Brain pericyte (primary cell): ENCODE measurements at places on chromosomes 2 and 18.

DNA sequence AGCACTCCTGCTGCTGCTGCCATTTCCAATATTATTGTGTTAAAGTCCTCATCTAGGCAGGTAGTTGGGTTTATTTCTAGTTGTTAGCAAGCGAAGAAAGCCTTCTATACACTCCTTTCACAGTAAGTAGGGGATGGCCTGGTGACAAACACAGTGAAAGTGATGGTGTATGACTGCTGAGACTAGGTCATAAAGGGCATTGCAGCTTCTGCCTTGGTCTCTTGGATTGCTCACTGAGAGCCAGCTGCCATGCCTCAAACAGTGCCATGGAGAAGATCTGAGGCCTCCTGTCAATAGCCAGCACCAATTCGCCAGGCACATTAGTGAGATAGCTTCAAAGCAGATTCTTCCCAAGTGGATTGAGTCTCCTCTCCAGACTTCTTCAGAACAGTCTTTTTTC, 27.6 kb upstream of the MSTN start:
- DNase-seq: no peak

- no peak for DNase-seq
These were observed 15.3 kb downstream of the CNDP1 start for GRCh38 chr18:74549591-74550104.

GRCh38 chr18:36406805-36407204, 109.3 kb downstream of the FHOD3 start:
- DNase-seq: no peak

DNA sequence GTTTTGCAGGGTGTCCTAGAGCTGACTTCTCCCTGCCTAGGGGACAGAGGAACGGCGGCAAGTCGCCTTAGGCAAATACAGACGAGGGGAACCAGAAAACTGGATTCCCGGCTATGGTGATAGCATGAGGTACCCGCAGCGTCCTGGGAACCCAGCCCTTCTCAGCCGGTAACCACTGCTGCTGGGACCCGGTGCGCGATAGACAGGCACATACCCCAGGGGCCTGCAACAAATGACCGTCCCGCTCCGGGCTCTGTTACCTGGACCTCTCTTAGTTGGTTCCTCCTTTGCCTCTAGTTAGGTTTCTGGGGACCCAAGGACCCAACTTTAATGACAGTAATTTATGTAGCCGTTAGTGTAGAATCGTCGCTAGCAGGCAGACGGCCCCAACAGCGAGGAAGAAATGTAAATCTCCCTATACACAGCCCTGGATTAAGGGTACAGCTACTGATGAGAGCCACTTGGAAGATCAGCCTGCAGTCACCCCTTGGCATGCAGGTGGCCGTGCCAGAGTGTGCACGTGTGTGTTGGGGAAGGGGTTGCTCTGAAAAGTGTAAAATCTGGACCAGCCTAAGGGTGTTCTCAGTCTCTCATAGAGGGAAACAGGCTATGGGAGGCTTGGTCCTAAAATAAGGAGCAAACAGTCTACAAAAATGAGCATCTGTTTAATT, 819 bp upstream of the SERPINE2 start:
- no peak for DNase-seq

- no peak for DNase-seq
These were observed 3.4 kb downstream of the DIPK1C start for GRCh38 chr18:74453642-74454198.

DNA sequence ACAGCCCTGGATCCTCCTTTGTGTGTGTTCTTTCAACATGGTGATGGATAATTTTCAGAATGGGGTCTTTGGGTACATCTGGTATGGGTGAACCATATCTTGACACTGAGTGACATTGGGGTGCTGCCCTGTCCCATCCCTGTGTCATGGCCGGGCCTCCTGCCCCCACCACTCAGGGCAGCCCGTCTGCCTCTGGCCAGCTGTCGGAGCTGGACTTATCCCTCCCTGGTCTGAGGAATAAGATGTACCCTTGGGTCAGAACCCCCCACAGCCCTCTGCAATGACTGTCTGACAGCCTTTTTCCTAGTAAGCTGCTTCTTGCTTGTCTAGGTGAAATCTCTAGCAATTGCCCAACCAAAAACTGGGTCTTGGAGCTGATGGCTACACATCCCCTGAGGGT, 142.9 kb downstream of the SH3RF3 start:
- DNase-seq: no peak

DNA sequence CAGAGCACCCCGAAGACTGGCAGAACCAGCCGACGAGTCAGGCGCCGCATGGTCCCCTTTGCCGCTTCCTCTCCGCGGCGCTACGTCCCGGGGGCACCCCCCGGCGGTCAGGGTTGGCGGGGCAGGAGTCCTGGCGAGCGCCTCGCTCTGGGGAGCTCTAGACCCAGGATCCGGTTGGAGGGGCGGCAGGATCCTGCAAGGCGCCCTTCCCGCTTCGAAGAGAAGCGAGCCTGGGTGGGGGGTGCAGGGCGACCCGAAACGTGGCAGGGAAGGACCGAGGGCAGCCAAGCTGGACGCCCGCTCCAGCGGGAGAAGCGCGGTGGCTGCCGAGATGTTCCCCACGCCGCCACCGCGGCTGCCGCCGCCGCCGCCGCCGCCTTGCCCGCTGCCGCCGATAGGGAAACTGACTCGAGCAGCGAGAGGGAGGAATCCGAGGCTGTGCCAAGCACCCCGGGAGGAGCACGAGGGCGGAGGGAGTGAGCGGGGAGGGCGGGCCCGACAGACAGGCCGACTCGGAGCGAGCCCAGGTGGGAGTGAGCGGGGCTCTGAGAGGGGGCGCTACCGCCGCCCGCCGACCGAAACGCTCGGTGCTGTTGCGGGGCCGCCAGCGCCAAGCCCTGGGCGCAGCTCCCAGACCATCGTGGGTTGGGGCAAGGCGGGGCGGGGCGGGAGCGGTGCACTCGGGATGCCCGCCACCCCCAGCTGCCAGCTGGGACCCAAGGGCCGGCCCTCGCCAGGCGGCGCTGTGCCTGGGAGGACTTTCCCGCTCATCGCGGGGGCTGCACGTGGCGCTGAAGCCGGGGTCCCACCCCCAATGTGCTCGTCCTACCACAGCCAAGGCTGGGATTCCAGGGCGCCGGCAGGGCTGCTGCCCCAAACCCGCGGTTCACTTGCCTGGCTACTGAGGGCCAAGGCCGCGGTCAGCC, at the start of gene GALNT14:
TSS of gene GALNT14 (minus strand) at position 404 of the 926 bp plus-strand sequence. CDS start at position 50, 354 bp downstream.
- no peak for DNase-seq

GRCh38 chr2:132816234-132816633, 146.2 kb upstream of the LYPD1 start:
- DNase-seq: no peak

- DNase-seq: peak; percentile 0
These were observed 749.6 kb upstream of the VRK2 start for GRCh38 chr2:57296795-57297517.

- DNase-seq: no peak
These were observed 16.5 kb downstream of the DOK1 start for GRCh38 chr2:74571058-74571457.

DNA sequence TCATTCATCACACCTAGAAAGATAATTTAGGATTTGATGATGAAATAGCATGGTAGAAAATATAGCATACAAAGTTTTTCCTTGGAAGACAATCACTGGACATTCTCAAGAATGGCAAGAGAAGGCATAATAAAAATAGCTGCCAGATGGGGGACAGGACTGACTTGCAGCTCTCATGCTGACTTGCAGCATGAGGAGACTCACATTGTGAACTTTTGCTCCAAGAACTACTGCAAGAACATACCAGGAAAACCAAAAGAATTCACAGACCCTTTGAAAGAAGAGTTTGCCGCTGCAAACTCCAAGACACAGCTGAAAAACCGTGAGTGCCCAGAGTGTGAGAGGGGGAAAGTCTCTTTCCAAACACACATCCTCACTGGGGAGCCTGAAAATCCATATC, 47.0 kb downstream of the CRYGD start:
- no peak for DNase-seq

GRCh38 chr2:73069041-73069854, 2.3 kb downstream of the SFXN5 start:
- DNase-seq: no peak

GRCh38 chr2:43131051-43131889, 95.1 kb downstream of the ZFP36L2 start:
- no peak for DNase-seq

DNA sequence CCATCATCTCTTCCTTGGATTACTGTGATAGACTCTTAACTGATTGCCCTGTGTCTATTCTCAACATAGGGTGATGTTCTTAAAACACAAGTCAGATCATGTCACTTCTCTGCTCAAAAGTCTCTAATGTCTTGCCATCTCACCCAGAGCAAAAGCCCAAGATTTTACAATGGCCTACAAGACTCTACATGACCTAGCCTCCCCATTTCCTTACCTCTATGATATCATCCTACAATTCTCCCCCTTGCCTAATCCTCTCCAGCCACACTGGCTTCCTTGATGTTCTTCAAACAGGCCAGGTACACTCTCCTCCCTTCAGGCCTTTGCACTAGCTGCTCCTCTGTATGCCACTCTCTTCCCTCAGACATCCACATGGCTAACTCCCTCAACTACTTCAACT, 55.1 kb downstream of the ROCK1 start:
- no peak for DNase-seq

GRCh38 chr18:48409591-48410094, 460 bp upstream of the ZBTB7C start:
- no peak for DNase-seq

GRCh38 chr2:66457545-66457944, 22.6 kb downstream of the MEIS1 start:
- no peak for DNase-seq

DNA sequence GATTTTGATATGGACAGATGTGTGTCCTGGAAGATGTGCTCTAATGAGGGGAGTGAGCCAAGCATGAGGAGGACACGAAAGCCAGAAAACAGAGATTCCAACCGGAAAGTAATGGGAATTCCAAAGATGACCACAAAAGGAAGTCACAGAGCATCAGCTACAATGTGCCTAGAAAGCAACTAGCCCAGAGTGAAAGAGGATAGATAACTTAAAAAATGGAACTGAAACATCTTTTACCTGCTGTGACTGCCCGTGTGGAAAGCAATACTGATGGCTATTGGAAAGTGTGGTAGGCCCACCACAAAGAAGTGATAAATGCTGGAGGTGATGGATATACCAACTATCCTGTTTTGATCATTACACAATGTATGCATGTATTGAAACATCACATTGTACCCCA, 21.6 kb downstream of the DNMT3A start:
- DNase-seq: no peak

GRCh38 chr2:218814540-218815243, 16.9 kb downstream of the PRKAG3 start:
- no peak for DNase-seq

DNA sequence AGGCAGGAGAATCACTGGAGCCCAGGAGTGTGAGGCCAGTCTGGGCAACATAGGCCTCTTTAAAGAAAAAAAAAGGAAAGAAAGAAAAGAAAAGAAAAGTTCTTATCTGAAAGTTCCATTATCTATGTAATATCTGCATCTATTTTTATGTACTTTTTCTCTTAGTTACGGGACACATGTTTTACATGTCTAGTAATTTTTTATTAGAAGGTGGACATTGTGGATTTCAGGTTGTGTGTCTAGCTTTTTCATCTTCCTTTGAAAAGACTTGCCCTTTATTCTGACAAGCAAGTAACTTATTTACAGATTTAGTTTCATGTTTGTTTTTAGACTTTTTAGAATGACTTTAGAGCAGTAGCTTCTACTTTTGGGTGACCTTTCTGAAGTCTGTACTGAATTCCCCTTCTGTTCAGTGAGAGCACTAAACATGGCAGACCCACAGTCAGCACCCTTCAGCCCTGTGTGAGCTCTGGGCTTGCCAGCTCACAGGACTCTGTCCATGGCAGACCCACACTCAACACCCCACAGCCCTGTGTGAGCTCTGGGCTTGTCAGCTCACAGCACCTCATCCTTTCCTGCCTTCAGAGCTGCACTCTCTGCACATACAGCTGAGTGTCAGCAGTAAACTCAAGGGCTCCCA, 17.5 kb downstream of the TRAPPC12 start:
- no peak for DNase-seq

GRCh38 chr2:226451486-226451885, 348.1 kb downstream of the IRS1 start:
- no peak for DNase-seq

DNA sequence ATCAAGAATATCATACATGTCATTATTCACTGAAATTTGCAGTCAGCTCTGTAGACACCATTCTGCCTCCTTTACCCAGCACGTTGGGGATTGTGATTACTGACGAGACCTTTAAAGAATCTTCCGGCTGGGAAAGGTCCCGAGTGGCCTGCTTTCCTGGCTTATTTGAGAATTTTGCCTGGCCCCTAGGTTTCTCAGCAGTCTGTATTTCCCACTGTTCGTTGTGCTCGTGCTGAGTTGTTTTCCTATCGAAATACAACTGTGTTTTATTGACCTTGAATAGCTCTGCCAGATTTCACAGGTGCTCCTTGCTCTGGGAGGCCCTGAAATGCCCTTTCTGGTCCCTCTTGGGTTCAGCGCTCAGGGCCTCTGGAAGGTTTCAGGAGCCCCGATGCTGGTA, 94.9 kb downstream of the AGAP1 start:
- DNase-seq: no peak

- no peak for DNase-seq
These were observed 7.7 kb downstream of the APLF start for GRCh38 chr2:68475110-68475509.

DNA sequence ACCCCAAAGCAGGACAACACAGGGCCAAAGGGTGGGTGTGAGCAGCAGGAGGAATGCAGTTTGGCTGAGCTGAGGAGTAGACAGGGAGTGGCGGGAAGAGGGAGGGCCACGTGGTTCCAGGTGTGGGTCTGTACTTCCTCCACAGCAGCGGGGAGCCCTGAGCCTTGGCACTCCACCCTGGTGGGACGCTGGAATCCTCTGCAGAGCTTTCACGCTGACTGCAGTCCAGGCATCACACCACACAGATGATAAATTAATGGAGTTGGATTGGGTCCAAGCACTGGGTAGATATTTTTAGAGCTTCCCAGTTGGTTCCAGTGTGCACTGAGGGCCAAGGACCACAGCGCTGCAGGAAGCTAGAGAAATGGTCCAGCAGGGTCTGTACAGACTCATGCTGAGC, 67.0 kb upstream of the TMEM200C start:
- no peak for DNase-seq

DNA sequence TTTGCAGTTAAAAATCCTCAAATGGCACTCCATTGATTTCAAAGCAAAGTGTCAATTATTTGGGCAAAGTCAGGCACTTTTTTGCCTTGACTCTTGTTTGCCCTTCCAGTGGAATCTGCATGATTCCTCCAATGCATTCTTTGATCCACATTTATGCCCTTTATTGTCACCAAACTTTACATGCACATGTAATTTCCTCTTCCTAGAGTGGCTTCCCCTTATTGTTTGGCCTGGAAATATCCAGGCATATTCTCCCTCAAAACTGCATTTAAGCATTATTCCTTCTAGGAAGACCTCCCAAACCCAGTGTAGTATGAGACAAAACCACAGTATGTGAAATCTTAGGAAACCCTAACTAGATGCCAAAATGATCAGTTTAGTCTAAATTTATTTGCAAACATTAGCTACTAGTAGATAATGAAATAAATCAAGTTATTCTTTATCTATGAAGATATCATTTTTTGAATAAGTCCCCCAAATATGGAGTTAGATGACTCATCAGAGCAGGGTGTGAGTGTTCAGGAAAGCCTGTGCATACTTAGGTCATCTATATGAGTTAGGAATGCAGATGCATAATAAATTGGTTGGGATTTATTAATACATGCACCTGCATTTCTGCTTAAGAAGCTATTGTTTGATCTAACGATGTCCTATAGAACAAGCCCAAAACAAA, 433.3 kb upstream of the TCF4 start:
- no peak for DNase-seq
